M059J (cell line): ENCODE measurements at places on chromosomes 4 and X.
A peak's percentile ranks its signal among the peaks of the same experiment; 100 is the strongest.

DNA sequence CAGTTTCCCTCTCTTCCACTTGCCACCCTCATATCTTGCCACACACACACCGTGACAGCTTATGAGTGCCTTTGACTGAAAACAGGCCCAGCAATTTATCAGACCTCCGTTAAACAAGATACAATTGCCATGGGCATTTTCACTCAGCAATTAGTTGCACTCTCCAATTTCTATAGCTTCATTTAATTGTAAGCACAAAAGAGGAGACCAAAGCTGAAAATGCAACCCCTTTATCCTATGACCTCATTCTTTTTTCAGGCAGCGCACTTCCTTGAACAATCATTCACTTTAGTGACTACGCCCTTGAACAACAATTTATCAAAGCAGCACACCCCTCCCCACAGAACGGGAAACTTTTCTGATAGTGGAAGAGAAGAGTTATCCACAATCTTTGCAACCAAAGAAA lies 4.1 kb downstream of the POF1B start:
- no peak for DNase-seq

DNA sequence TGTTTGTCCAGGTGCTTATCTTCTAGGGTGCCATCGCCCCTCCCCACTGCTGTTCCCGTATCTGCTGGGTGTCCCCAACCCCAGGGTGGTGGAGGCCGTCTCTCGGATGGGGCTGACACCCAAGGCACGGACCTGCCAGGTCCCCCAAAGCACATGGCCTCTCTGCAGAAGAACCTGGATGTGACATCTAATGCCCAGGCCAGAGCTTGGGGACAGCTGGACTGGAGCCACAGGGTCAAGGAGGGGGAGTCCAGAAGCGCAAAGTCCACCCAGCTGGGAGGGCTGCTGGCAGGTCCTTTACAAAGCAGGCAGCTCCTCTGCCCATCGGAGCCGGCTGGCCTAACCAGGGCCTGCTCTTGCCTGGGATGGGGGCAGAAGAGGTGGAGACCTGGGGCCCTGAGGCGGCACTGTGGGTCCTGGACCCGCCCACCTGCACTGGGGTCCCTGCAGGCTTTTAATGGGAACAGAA lies 751 bp upstream of the DOK7 start:
- DNase-seq: no peak

- DNase-seq: peak; percentile 85
Measured at GRCh38 chrX:53211391-53211978, 13.5 kb downstream of the KDM5C start.

DNA sequence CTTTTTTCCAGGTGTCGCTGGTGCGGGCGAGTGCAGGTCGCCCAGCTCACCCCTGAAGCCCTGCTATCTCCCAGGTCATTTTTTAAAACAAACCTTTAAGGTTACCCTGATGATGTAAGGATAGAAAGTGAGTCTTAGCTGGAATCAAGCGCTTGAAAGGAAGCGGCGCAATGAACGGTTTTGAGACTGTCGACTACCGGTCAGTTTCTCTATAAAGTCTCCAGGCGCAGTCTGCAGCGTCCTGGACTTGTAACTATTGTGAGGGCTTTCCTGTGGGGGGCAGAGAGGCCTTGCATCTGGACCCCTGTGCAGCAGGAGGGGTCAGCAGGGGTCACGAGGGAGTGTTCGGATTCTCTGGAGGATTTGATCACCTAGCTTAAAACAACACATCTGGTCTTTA lies 1.6 kb downstream of the KIT start:
- DNase-seq: no peak

- DNase-seq: no peak
Measured at GRCh38 chrX:150712619-150713018, 19.4 kb downstream of the MTMR1 start.
